ENCODE measurements at places on chromosomes 12 and 14.

DNA sequence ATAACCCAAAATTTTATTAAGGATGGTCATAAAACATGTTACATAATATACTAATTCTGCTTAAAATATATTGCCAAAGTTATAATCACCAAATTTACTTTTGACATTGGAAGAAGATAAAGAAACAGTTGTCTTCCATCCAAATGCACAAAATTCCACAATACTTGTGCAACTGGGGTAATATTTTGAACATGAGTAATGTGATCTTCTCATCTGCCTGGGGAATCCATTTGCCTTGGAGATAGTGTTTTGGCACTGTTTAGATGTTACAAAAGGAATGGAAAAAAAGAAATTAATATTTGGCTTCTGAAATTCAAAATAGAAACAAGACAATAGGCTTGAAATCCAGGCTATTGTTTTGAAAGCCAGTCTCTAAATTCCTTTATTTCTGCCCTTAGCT lies 9.1 kb downstream of the GPR19 start:
- DNase-seq = no peak

DNA sequence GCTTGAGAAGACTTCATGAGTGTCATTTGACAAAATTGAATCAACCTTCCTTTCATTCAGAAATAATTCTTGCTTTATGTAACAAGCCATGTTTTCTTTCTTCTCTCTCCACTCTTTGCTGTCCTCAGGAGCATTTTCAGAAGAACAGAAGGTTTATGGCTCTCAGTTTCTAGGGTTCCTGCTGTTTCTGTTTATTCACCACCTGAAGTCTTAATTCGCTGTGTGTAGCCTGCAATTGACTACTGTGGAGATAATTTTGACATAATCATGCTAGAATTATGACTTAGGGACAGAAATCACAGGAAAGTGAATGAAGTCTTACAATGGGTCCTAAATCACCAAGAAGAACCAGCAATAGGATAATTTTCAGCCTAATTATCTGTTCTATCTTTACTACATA lies 7.2 kb upstream of the PLEKHG7 start:
- no peak for DNase-seq

GRCh38 chr14:74628418-74628817 lies 16.4 kb upstream of the LTBP2 start:
- DNase-seq = no peak

- DNase-seq = peak; percentile 45
Observed at GRCh38 chr12:54352891-54353874, 11.1 kb downstream of the GPR84 start.

- no peak for DNase-seq
Observed at GRCh38 chr12:21695986-21696385, 38.3 kb upstream of the LDHB start.

- DNase-seq = no peak
Observed at GRCh38 chr12:42807766-42808165, 218.2 kb upstream of the PRICKLE1 start.

GRCh38 chr12:113678223-113679119 lies 206.8 kb upstream of the LHX5 start:
- DNase-seq = peak; percentile 76

DNA sequence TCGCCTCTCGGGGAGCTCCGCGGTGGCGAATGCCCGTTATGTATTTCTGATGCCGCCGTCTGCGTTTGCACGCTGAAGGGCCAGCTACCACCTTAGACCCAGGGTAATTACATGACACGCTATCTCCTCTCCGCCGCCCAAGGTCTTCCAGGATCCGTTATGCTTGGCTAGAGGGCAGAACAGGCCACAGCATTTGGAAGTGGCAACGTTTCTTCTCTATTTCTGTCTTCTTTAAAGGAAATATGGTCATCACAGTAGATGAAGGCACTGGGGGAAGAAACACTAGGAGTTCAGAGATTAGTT lies 861 bp upstream of the MDGA2 start:
- no peak for DNase-seq

GRCh38 chr14:34571771-34572170 lies 32.3 kb upstream of the EAPP start:
- DNase-seq = no peak

DNA sequence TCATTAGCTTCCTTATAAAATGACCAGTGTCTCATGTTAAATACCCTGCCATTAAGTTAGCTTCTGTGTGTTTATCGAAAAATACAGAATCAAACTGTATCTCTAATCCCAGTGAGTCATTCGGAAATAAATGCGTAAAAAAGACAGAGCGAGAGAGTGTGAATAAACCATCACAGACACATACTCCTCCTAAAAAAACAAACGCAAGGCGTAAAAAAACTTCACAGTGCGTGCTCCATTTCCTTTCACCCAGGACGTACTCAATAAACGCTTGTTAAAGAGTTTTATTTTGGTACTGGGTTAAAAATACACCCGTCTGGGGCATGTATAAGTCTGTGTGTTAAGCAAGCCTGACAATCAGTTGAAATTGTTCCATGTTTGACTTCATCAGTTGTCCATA lies 58.8 kb upstream of the ISM2 start:
- no peak for DNase-seq

DNA sequence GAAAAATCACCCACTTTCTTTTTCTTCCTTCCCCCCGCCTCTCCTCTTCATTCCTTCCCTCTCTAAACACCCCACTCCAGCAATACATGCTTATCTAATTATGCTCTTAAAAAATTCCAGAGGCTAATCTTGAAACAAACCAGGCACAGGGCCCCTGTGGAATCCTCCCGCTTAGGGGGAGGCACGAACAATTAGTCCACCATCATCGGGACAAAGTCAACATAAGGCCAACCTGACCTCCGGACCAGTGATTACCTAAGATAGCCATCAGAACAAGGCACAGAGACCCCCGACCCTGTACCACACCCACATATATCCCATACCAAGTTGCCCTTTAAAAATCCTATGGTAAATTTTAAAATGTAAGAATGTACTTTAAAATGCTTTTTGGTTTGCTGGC lies 47.1 kb downstream of the KIF21A start:
- no peak for DNase-seq

DNA sequence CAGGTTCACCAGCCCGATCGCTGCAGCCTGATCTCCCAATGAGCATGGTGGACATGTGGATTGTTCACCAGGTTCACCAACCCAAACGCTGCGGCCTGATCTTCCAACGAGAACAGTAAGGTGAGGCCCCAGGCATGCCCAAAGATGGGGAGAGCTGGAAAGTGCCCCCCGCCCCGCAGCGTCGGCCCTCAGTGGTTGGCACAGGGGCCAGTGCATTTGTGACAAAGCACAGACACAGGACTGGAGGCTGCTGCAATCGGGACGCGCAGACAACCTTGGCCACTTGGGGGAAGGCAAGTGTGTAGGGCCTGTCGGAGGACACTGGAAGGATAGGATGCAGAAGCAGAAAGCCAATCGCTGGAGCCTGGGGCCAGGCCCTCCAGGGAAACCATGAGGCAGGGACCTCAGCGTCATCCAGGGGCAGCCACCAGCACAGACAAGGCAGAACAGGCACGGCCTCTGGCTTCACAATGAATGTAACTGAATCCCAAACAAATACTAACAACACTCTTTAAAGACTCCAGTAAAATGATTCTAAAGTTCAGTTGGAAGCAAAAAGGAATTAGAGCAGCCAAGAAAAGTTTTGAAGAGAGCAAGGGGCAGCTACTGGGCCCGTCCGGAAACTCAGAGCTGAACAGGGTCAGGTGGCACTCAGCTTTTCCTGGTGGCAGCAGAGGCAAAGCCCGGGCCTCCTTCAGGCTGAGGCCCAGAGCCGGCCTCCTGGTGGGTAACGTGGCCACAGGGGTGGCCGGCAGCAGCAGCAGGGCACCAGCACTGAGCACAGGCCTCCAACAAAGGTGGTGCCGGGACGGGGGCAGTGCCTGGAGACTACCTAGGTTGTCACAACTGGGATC lies 13.3 kb downstream of the BRF1 start:
- DNase-seq = no peak

GRCh38 chr12:1634149-1634548 lies 5.1 kb downstream of the WNT5B start:
- DNase-seq = no peak

- DNase-seq = no peak
Observed at GRCh38 chr14:73710737-73711136, 3.4 kb downstream of the PNMA1 start.

DNA sequence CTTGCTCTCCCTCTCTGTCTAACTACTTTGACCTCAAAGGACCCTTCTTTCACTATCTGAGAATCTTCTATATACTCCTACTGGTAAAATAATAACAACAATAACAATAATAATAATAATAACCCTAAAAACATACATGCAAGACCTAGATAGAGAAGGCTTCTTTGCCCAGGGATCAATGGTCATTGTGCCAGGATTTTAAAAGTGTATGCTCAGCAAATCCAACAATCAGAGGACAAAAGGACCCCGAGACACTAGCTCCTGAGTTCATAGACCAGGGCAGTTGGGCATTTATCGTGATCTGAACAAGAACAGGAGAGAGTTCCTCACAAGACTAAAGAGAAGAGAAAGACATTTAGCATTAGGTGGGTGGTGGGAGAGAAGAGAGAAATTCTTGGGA lies 358.5 kb downstream of the DAD1 start:
- DNase-seq = no peak

DNA sequence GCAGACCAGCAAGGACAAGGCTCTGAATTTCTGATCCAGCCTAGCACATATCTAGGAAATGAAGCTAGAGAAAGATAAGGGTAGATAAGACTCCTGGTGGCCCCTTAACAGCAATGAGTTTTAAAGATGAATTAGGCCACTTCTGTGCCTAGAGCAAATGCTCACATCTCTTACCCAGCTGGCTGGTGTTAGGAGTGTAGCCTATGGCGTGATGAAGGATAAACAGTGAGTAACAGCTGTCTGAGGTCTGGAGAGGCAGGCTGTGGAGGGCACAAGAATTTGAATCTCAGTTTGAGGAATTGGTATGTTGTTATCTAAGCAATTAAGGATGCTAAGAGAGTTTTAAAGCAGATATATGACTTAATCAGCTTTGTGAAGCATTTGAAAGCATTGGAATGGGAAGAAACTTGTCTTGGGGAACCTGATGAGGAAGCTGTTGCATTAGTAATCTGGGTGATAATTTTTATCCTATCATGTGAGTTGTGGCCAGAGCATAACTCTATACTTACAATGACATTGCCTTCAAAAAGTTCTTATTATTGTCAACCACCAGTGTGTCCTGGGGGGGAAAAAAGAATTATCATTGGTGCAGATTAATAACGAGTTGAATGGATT lies 161.8 kb downstream of the SRGAP1 start:
- peak; percentile 67 for DNase-seq

- no peak for DNase-seq
Observed at GRCh38 chr12:109719123-109720022, 5.7 kb downstream of the FAM222A start.

- peak; percentile 75 for DNase-seq
Observed at GRCh38 chr12:70590051-70590450, 47.2 kb downstream of the PTPRB start.

DNA sequence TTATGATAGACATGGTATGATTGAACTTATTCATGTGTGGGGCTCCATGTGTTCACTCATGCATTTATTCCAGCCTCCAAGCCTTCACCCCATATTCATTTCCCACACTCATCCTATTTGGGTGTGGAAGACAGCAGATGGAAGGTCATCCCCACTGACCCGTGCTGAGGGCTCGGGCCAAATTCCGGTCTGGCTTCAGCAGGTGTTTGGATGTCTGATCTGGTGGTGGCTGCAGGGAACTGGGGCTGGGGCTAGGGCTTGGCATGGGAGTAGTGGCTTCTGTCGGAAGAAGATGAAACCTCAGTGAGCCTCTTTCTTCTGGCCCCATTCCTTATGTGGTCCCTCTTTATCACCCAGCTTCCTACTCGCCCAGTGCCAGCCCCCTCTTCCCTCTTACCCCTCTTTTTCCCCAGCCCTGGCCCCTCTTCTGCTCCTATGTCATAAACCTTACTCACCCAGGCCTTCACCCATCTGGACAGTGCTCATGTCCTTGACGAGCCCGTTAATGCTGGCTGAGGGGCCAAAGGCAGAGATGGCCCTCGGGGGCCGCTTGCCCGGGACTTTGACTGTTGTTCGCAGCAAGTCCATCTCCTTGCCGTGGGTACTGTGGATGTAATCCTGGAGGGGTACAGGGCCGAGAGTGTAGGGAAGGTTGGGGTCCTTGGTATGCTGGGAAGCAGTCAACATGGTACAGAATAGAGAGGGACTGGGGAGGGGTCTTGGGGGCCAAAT lies 8.0 kb downstream of the AGAP2 start:
- no peak for DNase-seq

- DNase-seq = no peak
Observed at GRCh38 chr12:62400135-62400534, 66.5 kb upstream of the MON2 start.

DNA sequence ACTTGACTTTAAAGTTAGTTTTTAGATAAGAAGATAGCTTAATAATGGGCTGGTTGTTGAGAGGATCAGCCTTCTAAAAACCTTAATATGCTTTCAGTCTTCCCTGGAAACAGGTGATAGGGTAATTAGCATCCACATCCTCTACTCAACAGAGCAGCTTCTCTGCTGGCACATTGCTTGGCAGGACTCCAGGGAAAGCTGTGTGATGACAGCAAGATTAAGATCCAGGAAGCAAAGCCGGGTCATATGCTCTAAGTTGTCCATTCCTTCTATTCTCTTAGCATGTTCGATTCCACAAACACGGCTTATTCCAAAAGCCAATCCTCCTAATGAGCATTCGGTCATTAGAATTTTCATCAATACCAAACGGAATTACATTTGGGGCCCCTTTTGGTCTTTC lies 87.0 kb downstream of the HMGA2 start:
- DNase-seq = peak; percentile 66

DNA sequence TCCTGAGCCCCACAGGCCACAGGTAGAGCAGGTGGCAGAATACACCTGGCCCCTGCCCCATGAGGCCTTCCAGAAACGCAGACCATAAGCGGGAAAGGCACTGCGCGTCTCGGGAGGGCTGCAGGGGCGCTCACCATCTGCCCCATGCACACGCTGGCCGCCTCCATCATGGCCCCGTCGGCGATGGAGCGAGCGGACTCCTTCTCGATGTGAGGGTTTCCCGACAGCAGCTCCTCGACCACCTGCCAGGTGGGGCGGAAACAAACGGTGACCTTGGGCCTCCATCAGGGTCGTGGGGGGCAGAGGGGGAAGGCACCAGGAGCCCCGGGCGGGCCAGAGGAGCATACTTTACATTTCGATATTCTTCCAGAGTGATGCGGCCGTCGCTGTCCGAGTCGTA lies 52.8 kb downstream of the TESC start:
- no peak for DNase-seq

GRCh38 chr12:49428793-49429192 lies 61.5 kb downstream of the SPATS2 start:
- peak; percentile 41 for DNase-seq

GRCh38 chr12:12839873-12840579 lies 26.9 kb downstream of the DDX47 start:
- DNase-seq = peak; percentile 93

DNA sequence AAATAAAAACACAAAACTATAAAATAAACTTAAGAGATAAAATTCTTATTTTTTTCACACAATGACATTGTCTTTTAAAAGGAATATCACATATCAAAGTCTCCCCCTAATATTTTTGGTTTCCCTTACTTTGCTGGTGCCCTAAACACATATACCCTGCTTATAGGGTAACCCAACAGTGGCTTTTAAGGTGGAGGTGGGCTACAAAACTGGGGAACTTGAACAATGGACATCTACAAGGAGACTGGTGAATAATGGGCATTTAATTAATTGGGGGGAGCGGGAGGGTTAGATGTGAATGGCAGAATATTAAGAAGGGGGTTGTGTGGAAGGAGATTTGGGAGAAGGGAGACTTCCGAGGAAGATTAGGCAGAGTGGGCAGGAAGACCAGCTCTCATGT lies 9.6 kb downstream of the B4GALNT1 start:
- no peak for DNase-seq
